T-helper 17 cell (primary cell): ENCODE measurements at places on chromosomes 6 and 20.

GRCh38 chr6:38467566-38467965 lies 172.2 kb downstream of the BTBD9 start:
- DNase-seq, result no peak

DNA sequence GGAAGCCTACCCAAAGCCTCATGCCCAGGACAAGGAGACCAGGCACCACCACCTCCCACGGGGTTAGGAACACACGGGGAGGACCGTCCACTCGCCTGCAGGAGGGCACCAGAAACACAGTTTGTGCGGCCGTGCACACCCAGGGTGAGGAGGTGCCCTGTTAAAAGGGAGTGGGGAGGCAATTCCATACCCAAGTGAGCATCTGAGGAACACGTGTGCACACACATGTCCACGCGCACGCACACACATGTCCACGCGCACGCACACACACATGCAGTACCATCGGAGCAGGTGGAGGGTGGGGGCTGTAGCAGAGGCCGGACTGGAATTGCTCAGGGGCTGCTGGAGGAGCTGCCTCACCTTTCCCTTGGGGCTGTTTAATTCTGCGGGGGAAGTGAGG lies 259.4 kb downstream of the TAF4 start:
- no peak for DNase-seq

DNA sequence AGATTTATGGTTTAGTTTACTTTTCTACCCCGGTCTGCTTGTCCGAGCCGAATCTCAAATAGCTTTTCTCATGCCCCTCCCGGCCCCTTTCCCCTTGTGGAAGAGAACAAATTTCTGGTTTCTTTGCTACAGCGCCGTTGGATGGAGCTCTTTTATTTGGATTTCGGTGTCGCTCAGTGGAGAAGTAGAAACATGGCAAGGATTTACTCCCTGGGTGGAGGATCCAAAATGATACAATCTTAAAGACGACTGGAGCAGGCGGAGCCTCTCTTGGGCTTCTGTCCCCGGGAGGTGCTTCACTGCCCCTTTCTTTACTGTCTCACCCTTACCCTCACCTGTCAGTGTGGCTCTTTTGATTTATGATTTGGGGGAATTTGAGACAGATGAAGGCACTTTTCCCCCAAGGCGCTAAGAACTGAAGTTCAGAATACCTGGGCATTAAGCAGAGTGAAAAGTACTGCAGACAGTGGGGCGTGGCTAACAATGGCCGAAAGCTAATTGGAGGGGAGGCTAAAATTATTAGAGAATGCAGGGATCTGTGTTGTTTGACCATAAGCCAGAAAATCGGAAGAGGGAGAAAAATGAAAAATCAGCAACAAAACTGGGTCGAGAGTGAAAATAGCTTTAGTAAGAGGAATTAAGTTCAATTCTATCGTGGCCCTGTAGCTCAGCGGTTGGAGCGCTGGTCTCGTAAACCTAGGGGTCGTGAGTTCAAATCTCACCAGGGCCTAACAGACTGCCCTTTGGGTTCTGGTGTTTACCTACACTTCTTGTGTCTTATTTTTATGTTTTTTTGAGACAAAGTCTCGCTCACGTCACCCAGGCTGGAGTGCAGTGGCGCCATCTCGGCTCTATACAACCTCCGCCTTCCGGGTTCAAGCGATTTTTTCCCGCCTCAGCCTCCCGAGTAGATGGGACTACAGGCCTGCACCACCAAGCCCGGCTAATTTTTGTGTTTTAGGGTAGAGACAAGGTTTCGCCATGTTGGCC lies 145.1 kb upstream of the ZNF184 start:
- DNase-seq, result no peak

DNA sequence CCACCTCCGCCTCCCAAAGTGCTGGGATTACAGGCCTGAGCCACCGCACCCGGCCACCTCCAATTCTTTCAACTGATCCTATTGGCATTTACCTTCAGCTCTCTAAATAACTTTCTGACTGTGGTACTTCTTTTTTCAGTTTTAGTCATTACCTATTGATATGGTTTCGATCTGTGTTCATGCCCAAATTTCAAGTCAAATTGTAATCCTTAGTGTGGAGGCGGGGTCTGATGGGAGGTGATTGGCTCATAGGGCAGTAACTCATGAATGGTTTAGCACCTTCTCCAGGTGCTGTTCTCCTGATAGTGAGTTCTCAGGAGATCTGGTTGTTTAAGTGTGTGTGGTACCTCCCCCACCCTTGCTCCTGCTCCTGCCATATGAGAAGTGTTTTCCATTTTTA lies 140.9 kb downstream of the LPA start:
- no peak for DNase-seq

DNA sequence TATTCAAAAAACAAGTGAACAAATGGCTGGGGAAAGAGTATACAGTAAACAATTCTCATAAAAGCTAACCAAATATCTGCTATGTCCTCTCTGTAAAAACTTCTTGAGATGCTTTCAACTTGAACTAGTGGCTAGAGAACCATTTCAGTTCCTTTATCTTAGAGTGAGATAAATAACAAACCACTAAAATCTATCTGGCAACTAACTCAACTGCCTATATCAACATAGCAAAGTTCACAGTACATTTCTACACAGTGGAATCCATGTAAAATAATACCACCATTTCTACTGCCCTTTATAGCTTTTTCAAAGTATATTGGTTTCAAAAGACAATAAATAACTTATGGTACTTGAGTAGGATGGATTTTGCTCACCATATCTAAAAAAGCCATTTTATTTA lies 95.1 kb downstream of the MMS22L start:
- DNase-seq, result no peak

DNA sequence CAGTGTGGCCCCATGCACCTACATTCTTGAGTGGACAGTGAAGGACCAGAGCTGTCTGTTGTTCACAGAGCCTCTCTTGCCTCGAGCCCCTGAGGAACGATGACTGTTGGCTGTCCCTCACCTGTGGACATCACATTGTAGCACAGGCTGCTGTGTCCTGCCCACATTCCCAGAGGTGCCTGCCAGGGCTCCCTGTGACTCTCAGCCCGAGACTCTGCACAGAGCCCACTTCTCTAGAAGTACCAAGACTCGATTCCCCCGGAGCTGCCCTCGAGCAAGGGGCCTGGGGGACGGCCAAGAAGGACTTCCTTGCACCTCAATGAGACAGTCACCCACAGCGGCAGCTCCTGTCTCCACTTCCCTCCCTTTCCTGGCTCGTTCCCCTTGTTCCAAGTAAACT lies 28.6 kb upstream of the DLGAP4 start:
- DNase-seq, result no peak

- no peak for DNase-seq
Measured at GRCh38 chr6:166343150-166343487, 774 bp upstream of the SFT2D1 start.
